ENCODE measurements at places on chromosomes 5 and 9. TPM values are rescaled to one million over a fixed set of nuclear protein-coding genes. Genes with fewer than 3 reads are reported as not detected.

PFN3 gene
- total RNA-seq = not detected

- no peak for DNase-seq
Measured at GRCh38 chr5:73692166-73692640, 66.2 kb downstream of the ARHGEF28 start.

DNA sequence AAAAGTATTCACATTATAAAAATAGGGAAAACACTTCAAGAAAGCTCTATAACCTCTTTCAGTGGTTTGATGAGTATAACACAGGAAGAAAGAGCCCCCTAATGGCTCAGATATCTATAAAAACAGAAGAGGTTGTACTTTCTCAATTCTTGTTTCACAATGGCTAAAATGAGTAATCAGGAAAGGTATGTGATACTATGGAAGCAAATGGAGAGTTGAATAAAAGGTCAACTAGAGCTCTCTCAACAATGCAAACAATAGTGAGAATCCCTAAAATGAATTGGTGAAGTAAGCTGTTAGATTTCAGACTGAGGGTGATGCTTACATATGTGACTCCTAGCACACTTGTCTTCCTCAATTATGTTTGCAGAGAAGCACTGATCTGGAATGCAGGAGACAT is 584.6 kb upstream of the CDH18 start:
- DNase-seq = no peak

ITK gene
- 0.16 TPM for total RNA-seq

DNA sequence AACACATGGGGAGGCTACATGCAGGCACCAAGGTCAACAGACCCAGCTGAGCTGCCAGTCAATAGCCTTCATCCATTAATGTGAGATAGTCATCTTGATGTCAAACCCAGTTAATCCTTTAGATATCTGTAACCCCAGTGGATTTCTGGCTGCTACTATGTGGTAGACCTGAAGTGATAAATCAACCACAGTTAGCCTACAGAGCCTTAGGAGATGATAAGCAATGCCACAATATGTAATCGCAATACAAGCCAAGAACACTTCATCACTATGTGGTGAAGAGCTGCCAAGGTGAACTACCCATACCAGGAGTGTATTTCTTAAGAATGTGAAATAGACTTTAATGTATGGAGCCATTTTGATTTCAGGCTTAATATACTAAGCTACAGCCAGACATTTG is 1175.5 kb downstream of the DTWD2 start:
- DNase-seq = no peak

SLC45A2 gene
- total RNA-seq = 0.16 TPM

GRCh38 chr9:113785334-113785733 is 90.8 kb upstream of the ZNF618 start:
- no peak for DNase-seq

- DNase-seq = peak; percentile 6
Measured at GRCh38 chr5:149228618-149229297, 42.9 kb upstream of the AFAP1L1 start.

DNA sequence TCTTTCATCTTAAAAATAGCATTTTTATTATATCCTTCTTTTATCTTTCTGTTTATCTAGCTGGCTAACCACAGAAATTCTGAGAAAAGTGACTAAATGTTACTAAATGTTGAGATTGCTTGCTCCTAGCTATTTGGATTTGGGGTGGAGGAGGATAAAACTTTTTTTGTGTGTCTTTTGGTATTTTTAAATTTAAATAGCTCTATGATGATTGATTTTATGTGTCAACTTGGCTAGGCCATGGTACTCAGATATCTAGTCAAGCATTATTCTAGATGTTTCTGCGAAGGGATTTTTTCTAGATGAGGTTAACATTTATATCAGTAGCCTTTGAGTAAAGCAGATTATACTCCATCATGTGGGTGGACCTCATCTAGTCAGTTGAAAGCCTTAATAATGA is 75.0 kb downstream of the GCNT1 start:
- no peak for DNase-seq

All from occipital lobe (tissue), 3 donors.